ENCODE measurements at places on chromosomes 3 and 15.
A peak's percentile ranks its signal among the peaks of the same experiment; 100 is the strongest.

DNA sequence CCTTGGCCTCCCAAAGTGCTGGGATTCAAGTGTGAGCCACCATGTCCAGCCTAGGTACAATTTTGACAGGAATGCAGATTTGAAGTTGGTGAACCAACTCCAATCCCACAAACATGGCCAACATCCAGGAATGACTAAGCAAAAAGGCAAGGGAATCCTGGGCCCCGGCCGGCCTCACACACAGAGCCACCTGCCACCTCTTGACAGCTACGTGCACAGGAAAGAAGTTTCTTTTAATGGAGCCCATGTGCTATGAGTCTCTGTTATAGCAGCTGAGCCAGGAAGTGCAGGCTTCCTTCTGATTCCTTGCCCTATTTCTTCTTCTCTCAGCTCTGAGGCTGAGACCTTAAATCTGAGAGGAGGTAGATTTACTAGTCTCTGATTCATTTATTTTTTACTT, 8.8 kb downstream of the TMEM40 start:
- DNase-seq: no peak

DNA sequence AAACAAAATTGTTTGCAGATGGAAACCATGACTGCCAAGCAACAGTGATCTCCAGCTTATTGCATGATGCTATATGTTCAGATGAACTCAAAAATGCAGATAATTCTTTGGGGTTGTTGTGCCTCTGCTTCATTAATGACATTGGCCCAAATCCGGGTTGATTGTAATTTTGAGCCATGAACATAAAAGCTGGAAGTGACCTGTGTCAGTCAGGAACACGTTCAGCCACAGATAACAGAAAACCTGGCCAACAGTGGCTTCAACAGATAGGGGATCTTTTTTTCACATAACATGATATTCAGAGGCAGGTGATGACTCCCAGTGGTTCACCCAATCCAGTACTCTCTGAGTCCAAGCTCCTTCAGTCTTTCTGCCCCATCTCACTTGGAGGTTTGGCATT, 76.9 kb upstream of the EIF1B start:
- DNase-seq: no peak

GRCh38 chr15:40287968-40288367, 5.1 kb upstream of the ANKRD63 start:
- no peak for DNase-seq

DNA sequence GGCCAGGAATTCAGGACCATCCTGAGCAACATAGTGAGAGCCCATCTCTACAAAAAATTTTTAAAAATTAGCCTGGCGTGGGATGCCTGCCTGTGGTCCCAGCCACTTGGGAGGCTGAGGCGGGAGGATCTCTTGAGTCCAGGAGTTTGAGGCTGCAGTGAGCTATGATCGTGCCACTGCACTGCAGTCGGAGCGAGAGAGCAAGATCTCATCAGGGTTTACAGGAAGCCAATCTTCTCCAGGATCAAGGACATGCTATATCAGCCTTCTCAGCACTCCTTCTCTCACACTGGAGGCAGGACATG, 451 bp upstream of the STOML1 start:
- DNase-seq: no peak

DNA sequence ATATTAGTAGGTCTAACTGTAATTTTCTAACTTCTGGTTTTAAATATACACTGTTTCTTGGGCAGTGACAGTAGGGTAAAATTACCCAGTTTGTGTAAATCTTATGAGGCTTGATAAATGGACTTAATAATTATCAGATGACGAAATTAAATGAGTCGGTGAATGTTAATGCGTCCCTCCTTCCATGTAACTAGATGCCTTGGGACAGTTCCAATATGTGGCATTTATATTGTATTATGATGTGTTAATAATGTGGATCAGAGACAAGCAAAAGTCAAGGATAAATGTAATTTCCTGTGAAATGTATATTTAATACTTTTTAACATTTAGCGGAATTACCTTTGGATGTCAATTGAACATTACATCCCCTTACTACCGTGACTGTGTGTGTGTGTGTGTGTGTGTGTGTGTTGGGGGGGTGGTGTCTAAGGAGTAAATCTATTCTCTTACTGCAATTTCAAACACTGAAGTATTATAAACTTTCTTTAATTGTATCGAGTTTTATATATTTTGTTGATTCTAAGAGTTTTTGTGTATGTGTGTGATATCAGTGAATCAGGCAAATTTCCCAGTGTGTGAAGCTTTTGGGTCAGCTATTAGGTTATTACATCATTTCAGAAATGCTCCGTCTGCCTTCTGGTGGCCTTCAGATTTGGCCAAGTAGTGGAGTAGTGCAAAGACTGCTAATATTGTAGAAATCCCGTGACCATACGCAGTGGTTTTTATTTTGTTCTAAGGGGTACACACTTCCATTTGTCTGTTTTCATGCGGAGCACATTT, 50.1 kb downstream of the CNTN4 start:
- DNase-seq: no peak

DNA sequence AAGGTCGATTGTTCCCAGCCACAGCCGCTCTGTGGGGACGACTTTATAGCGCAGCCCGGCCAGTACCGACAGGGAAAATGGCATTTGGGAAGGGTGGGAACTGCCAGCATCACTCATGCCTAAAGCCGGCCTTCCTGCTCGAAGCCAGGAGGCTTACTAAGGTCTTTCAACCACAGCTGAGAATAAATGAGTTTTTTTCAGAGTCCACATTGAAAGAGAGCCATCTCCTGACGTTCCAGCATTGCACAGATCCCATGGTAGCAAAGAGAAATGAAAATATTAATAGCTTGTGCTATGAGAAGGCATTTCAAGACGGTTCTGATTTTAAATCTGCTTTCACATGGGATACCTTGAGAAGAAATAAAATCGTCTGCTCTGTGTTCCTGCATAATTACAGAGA, 230.2 kb upstream of the IGF1R start:
- DNase-seq: no peak

DNA sequence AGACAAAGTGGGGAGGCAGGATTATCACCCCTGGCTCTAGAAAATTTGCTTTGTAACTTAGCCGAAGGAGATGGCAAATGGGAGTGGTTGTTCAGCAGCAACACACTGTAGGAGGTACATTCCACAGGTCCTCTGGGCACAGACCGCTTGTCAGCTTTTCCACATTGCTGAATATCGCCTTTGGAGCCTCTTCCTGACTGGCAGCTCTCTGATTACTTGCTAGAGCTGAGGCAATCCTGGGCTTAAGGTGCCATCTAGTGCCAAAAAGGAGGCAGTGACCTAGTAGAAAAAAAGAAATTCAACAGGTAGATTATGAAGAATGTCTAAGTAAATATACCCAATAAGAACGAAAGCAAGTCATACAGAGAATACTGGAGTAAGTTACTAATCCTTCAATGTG, 13.1 kb upstream of the SCN5A start:
- peak; percentile 10 for DNase-seq

DNA sequence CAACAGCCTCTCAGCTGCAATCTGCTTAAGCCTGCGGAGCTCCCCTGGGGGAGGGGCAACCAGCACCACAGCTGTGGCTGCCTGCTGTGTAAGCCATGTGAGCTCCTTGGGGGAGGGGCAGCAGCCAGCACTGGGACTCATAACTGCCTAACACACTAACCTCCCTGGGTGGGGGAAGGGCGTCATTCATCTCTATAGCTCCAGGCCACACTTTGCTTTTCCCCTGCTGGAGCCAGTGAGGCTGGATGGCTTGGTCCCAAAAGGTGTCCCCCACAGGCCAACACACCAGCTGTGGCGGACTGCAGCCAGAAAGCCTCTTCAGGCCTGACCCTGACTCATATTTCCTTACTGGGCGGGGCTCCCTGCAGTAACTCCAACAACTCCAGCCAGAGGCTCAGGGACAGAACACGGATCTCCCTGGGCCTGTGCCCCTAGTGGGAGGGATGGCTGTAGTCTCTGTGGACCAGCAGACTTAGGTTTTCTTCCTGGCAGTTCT, 129.8 kb downstream of the PPM1L start:
- DNase-seq: no peak

All from natural killer cell (primary cell).